ENCODE measurements at places on chromosomes 7 and 10. TPM values are rescaled to one million over a fixed set of nuclear protein-coding genes. Genes with fewer than 3 reads are reported as not detected.
A peak's percentile ranks its signal among the peaks of the same experiment; 100 is the strongest.

GRCh38 chr7:45598886-45599520, 24.8 kb downstream of the ADCY1 start:
- peak; percentile 47 for DNase-seq

GRCh38 chr10:45249978-45250693, 65.3 kb downstream of the OR13A1 start:
- DNase-seq, result no peak

DNA sequence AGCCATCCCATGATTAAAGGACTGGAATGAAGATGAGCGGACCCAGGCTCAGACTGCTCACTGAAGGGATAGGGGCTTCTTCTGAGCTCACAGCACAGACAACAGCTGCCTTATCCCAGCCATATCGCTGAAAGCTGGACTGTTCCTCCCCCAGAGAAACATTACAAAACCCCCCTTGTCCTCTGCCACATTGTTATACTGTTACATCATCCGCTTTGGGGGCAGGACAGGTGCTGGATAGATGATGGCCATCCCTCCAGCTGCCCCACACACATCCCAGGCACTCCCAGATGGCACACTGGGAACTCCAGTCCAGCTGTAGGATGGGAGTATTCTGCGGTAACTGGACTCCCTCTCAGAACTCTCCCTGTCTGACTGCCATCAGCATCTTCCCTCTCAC, 58.7 kb upstream of the BTRC start:
- no peak for DNase-seq

GRCh38 chr7:149544028-149544427, 46.4 kb upstream of the ZNF746 start:
- no peak for DNase-seq

Gene CDH23
- 20.1 TPM for total RNA-seq

Gene MYL10
- not detected for total RNA-seq

DNA sequence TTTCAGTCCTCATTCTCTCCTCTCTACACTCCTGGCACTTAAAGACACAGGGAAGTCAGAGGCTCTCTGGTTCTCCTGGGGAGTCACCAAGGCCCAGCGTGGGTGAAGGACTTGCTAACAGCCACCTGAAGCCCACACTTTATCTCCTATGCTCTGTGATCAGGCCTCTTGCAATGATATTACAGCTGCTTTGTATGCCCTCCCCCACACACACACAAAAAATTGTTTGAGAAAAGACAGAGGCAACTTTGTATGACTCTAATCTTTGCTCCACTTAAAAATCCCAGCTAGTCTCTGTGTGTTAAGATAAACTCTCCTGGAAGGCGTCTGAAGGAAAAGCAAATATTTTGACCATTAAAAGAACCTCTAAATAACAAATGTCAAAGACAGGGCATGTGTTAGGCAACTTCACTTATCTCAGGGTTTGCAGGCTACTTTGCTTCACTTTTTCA, 507.2 kb downstream of the TNS3 start:
- no peak for DNase-seq

DNA sequence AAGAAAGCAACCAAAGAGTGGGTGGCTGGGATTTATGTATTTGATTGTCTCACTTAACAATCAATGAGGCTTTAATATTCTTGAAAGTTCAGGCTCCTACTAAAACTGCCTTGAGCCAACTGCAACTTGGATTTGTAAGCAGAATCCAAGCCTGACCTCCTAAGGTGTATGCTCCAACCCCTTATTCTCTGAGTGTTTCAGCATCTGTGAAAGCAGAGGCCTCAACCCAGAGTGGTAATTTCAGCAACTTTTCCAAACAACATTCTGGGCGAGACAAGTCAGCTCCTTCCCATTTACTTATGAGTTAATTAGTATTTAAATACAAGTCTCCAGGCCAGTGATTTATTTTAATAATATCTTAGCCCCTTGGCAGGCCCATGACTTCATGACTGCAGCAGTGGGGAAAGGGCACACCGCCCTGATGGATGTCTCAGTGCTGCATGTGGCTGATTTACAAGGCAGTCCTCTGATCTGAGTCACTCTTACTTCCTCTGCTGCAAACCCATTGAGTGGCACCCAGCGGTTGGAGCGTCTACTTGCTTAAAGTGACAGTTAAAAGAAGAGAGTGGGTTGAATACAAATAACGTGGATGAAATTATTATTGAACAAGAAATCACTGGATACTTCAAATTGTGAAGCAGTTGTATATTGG, 209.1 kb downstream of the TRIL start:
- no peak for DNase-seq

DNA sequence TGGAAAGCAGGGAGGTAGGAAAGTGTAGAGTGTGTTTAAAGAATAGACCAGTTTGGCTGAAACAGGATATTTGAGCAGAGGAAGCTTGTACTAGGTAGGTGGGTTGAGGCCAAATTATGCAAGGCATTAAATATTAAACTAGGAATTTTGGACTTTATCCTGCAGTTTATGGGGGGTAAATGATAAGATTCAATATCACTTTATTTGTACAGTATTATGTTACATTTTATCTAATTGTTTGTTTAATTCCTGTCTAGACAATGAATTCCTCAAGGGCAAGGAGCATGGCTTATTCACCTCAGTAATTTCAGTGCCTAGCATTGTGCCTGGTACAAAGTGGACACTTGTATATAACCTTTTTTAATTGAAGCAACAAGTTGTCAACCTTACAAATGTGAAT, 125.9 kb downstream of the CFTR start:
- no peak for DNase-seq

GRCh38 chr7:77958436-77958835, 159.9 kb downstream of the PHTF2 start:
- no peak for DNase-seq

GRCh38 chr10:121526801-121527221, 71.4 kb downstream of the FGFR2 start:
- DNase-seq, result no peak

DNA sequence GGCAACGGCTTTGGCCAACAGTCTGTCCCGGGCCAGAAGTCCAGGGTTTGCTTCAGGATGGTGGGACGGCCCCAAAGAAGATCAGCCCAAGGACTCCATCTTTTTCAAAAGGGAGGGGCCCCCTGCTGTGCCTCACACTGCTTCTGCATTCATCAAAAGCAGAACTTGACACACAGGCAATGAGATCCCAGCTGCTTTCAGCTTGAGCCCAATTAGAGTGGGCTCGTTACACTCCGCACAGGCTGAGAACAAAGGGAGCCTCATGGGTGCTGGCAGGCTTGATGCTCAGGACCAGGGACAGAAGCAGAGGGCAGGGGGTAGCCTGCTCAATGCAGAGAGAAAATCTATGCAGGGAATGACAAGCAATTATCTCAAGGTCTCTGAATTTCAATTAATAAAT, 45.5 kb downstream of the VOPP1 start:
- DNase-seq, result no peak

Gene ZNF33A
- 32.5 TPM for total RNA-seq

DNA sequence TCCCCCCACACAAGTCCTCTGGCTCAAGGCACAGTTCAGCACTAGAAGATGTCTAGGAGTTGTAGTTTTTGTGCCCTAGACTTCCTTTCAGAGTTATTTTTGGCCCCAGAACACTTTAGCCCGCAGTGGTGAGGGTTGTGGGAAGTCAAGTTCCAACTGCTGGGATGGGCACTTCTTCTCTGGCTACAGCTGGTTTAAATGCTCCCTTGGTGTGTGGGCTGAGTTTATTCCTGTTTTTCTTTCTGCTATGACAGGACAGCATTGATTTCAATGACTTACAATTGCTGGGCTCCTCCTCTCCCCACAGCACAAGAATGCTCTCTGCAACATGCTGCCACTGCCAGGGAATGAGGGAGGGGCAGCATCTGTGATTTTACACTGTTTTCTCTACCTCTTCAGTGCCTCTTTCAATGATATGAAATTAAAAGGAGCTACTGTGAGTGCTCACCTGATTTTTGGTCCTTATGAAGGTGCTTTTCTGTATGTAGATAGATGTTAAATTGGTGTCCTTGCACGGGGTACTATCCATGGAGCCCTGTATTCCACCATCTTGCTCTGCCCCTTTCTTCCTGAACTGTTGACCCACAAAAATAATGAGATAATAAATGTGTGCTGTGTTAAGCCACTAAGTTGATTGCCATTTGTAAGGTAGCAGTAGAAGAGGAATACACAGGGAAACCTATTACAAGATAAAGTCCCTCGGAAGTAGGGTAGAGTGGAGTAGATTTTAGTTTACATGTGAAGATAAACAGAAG, 56.3 kb downstream of the SLC13A1 start:
- no peak for DNase-seq

Gene UCN3
- total RNA-seq, result not detected

Gene THSD7A
- 30.9 TPM for total RNA-seq

GRCh38 chr10:29619241-29619669, 15.5 kb downstream of the SVIL start:
- DNase-seq, result no peak

Gene ZNF804B
- total RNA-seq, result not detected

DNA sequence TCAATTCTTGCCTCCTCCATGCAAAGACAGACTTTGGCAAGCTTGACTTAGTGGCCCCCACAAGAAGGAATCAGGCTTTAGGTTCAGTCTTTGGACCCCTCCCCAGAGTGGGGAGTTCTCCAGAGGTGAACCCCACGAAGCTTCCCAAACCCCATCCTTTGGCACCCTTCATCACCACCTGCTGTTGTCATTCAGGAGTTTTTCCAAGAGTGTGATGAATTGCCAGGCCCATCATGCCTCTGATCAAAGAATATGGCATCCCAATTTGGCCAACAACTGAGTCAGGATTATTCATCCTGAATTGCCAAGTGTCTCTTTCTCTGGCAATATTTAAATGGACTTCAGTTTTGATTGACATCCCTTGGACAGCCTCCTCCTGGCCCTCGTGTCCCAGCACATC, 404.7 kb upstream of the MKI67 start:
- no peak for DNase-seq

Gene BMI1
- 62.7 TPM for total RNA-seq

DNA sequence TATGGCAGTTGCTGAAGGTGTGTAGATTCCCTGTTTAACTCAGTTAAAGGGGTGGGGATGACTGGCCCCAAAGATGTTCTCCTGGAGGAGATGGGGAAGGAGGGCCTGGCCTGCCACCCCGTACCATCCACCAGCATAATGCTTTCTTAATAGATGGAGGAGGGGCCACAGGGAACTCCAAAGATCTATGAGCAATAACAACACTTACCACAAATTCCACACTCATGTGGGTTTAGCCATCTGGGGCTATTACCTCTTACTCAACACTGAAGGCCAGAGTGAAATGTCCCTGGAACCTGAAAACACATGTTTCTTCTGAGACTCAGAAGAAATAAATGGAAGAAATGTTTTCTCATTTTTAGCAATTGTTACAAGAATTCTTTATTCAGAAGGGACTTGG, 259.0 kb downstream of the CXCL12 start:
- DNase-seq, result no peak

GRCh38 chr7:115754226-115754625, 276.3 kb downstream of the TFEC start:
- no peak for DNase-seq

- DNase-seq, result no peak
Measured at GRCh38 chr7:46163246-46163645, 242.2 kb upstream of the IGFBP3 start.

DNA sequence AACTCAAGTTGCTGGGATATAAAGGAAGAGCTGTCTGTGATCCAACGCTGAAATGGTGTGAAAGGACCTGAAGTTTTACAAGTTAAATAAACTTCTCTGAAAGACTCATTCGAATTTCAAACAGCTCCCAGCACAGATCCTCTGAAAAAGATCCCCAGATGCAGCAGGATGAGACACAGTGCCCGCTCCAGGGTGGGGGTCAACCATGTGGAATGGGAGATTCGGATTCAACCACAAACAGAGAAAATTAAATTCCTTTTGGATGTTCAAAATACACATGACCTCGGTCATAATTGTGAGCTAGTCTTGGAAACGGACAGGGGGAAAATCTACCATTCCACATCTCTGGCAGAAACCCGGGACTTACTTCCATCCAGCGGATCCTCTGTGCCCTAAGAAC, 119.6 kb downstream of the PRKAG2 start:
- DNase-seq, result no peak

- DNase-seq, result no peak
Measured at GRCh38 chr7:10121631-10122030, 852.0 kb upstream of the PHF14 start.

- no peak for DNase-seq
Measured at GRCh38 chr7:71860572-71860971, 551.6 kb downstream of the CALN1 start.

- DNase-seq, result no peak
Measured at GRCh38 chr10:31756729-31757110, 171.9 kb downstream of the ARHGAP12 start.

DNA sequence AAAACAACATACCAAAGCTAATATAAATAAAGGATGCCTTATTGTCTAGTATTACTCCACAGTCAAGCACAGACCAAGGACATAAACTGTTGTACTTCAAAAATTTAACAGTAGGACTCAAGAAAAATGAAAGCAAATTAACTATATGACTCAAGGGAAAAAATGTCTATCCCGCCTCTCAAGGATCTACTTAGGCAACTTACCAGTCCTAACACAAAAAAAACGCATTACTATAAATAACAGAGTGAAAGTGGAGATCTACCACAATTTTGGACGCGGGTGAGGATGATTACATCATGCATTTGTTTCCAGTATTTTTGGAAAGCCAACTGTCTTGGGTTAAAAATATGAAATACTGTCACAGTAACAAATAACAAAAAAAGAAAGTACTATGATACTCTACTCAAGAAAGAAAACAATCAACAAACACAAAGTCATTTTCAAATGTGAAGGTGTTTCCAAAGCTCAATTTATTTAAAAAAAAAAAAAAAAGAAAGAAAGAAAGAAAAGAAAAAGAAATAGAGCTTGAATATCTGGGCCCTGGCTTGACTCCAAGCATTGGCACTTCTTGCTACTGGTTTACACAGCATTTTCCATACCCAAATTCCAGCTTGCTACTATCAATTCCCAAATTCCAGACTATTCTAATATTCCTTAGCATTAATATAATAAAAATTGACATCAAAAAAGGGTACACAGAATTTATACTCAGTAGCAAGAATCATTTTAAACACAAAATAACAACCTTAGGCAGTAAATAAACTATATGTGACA, 99.4 kb downstream of the RSU1 start:
- no peak for DNase-seq

- DNase-seq, result no peak
Measured at GRCh38 chr7:11716185-11716584, 115.8 kb downstream of the THSD7A start.
